Stimulated activated CD8-positive, alpha-beta memory T cell treated with anti-CD3 and anti-CD28 coated beads, Interleukin-7, amount 100 ng/mL, for 1 hour (primary cell): ENCODE measurements at places on chromosomes 16 and 17.
A peak's percentile ranks its signal among the peaks of the same experiment; 100 is the strongest.

DNA sequence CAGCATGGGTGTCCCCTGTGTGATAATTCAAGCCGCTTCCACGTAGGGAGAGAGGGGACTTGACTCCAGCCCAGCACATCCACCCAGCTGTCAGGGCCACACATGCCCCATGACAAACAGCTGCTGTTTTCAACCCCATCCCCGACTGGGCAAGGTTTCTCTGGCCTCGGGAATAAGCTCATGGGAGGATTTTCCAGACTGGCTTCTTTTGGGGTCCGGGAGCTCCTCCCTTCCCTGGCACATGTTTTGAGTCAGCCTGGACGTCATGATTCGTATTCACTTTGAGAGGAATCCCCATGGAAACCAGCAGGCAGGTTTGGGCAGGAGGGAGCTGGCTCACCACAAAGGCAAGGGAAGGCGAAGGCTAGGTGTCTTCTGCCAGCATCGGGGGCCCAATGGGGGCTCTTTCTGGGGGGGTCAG is 156.4 kb downstream of the CMIP start:
- no peak for DNase-seq

DNA sequence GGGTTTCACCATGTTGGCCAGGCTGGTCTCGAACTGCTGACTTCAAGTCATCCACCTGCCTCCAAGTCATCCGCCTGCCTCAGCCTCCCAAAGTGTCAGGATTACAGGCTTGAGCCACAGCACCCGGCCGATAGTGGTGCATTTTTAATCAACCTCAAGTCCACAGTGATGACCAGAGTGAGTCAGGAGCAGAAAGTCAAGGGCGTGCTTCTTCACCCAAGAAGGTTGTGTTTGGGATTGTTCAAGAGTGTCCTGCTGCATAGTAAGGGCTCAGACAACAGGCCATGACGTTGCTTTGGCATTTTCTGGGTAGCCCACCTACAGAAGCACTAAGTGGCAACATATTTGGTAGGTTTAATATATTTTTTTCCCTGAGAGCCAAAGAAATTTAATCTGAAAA is 108.3 kb upstream of the FAM20A start:
- no peak for DNase-seq

DNA sequence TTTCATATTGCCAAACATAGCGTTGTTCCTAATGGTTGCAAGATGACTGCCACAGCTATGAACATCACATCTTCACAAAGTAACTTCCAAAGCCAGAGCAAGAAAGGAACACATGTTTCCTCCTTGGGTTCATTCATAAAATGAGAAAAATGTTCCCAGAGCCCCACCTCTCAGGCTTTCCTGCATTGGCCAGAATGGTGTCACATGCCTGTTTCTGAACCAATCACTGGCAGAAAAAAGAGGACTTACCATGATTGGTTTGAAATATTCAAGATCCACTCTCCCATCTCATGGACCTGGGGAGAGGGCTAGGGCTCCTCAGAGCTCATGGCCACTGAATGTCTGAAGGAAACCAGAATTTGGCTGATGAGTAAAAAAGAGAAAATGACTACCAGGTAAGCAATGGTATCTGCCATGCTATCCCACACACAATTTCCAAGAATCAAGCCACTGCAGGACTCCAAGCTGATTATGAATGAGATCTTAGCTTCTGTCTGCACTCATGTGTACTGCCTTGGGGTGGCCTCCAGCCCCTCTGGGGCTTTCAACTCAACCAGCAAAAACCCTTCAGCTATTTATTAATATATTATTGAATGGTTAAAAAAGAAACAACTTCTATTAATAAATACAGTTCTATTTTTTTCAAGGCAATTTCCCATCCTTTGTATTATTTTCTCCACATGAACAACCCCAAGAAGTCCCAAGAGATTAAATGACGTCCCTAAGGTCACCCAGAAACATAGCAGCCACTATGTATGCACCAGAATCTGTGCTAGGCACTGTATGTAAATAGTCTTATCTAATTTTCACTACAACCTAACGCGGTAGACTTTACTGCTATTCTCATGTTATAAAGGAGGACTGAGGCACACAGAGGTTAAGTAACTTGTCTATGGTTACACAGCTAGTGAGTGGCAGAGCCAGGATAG is 61.4 kb upstream of the TMC5 start:
- DNase-seq: no peak

- no peak for DNase-seq
Observed at GRCh38 chr17:13704333-13704732, 102.6 kb upstream of the HS3ST3A1 start.

DNA sequence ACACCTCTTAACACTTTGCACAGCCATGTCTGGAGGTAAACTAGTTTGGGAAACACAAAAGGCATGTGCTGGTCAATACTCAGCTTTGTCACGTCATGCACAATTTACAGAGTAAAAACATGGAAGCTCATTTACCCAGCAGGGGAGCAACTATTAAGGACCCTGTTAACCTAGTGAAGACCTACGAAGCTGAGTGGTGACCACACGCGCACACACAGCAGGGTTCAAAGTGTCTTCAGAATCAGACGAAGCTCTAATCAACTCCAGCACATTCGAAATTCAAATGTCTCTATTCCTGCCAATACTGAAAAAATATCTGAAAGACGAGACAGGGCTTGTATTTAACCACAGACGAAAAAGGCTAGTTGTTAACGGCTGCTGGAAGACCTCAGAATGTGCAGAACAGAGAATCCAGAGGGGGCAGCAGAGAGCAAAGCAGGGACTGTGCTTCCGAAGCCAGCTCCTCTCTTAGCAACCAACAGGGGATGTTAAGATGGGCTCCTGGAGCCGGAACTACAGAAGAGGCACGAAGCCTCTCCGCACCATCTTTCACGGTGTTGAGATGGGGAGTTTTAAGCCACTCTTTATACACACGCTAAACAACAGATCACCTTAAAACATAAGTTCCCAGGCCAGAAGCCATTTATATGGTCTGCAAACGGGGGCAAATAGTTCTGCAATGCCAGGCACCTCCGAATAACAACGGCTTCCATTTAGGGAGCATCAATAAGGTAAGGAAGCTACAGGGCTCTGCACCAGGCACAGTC is 45.7 kb downstream of the CMTM4 start:
- peak; percentile 41 for DNase-seq

- DNase-seq: no peak
Observed at GRCh38 chr17:11535231-11535630, 63.0 kb upstream of the DNAH9 start.

DNA sequence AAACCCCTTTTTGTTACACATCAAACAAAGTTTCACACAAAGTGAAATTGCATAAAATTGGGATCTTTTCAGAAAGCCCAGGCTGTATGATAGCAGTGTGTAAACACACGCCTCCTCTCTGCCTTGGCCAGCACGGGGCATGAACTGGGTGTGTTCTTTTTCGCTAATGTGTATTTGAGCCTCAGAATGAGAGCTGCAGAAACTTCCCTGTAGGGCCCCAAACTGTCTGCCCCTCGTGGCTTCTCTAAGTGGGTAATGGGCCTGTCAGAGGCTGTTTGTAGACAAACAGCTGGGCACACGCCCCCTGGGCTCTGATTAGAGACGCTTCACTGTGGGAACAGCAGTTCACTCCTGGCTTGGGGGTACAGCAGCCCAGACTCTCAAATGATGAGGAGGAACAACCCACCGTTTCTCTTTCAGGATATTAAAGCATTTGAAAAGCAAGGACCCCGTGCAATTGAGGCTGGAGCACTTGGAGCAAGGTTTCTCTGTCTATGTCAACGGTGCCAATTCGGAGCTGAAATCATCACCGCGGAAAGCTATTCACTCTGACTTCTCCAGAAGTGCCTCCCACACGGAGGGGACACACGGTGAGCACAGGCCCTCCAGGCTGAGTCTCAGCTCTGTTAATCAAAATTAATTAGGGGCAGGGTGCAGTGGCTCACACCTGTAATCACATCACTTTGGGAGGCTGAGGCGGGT is 78.4 kb downstream of the KATNIP start:
- no peak for DNase-seq

- no peak for DNase-seq
Observed at GRCh38 chr17:64572682-64573154, 65.9 kb downstream of the CEP95 start.

DNA sequence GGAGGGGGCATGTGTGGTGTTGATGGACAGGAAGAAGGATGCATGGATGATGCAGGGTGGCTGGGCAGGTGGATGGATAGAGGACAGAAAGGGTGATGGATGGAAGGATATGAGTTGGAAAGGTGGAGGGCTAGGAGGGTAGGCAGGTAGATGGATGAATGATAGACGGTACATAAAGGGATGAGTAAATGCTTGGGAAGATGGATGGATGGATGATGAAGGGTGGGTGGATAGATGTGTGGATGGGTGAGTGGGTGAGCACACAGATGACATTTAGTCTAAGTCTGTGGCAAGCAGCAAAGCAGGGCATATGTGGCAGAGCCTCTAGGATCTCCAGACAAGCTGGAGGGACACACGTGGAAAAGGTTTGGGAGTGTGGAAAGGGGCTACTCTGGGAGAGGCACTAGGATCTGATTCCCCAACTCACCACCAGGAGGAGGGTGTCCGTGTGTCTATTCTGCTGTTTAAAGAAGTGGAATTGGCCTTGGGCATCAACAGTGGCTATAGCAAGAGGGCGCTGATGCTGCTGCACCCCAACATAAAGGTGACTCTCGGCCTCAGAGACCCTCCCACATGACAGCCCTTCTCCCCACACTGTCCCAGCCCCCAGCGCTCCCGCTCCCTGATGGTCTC is 8.2 kb downstream of the PLD2 start:
- no peak for DNase-seq

GRCh38 chr17:78785663-78786057 is 3.6 kb upstream of the CYTH1 start:
- DNase-seq: no peak

DNA sequence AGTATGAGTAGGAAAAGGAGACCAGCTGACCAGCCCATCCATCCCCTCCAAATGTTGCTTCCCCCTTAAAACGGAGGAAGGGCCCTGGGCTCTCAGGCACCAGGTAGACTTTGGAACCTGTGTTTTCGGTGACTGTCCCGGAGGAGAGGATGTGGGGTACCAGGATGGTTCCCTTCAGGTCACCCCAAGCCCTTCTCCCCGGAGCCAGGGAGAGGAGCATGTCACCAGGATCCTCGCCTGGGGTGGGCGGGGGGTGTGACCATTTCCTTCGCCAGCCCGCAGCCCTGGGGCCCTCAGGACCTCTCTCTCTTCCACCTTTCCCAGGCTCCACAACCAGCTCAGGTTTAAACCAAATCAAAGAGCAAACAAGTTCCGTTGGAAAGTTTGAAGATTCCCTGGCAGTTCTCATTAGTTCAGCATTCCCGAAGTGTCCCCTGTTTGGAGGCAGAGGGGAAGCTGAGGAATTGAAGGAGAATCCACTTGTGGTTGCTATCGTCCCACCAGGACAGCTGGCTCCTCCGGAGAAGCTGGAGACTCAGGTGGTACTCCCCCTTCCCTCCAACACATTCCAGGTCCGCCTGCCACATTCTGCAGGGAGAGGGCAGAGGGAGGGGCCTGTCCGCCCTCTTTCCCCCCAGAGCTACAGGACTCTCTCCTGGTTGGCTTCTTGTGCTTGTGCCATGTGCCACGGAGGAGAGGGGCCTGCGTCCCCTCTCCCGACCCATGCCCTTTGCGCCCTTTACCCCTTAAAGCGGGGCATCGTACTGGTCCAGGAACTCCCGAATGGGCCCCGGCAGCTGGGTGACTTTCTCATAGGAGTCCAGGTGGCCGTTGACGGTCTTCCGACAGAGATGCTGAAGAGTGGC is 2.0 kb downstream of the SOCS3 start:
- no peak for DNase-seq

- DNase-seq: no peak
Observed at GRCh38 chr16:14658063-14658462, 25.3 kb downstream of the BFAR start.

GRCh38 chr17:5596421-5596820 is 12.1 kb upstream of the NLRP1 start:
- DNase-seq: no peak

DNA sequence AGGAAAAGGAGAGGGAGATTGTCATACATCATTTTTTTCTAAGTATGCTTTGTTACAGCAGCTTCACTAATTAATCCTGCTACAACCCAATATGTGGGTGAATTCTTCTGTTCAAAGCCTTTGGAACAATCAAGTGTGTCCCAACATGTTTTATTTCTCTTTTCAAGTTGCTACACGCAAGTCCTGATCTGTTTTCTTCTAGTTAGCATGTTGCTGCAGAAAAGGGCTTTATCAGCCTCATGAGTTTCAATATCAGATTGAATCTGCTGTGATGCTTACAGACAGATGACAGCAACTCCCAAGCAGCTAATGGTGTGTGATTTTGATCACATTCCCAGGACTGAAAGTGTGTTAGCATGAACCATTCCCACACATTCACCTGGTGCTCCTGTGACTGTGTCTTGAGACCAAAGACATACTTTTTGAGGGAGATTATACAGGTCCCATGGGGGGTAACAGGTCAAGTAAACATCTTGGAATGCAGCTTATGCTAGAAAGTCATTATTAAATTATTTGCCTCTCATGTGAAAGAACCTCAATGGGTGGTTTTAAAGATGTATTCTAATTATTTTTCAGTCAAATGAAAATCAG is 96.9 kb upstream of the KCNJ16 start:
- DNase-seq: no peak

DNA sequence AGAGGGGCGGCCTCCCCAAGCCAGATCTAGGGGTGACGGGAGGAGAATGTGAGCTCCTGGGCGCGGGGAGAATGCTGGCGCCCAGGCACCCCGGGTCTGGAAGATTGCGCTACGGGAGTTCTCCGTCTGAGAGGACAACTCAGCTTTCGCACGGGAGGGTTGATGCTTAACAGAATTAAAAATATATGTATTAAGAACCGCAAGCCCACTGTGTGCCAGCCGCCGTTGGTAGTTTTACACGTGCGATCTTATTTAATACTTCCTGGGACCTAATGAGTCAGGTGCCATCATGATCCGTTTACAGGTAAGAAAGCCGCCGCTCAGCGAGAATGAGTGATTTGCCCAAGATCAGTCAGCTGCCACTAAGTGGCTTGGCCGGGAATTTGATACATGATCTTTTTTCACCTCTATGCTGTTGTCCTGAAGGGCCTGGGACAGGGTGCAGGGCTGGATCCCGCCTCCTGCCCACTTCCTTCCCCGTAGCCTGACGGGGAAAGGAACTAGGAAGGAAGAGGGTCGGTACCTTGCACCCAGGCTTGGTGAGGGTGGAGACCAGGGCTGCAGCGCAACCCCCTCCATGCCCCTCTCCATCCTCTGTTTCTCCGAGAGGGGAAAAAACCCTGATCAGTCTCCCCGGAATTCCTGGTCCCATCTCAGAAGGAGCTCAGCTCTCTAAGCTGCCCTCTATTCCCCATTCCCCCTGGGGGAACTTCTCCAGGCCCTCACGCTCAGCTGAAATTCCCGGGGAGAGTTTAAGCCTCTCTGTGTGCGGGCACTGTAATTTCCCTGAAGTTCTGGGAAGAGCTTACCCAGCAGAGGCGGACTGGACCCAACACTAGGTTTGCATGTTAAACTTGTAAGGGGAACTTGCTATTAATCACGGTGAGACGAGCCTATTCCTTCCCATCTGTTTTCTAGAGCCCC is 983 bp downstream of the VAT1L start:
- no peak for DNase-seq

DNA sequence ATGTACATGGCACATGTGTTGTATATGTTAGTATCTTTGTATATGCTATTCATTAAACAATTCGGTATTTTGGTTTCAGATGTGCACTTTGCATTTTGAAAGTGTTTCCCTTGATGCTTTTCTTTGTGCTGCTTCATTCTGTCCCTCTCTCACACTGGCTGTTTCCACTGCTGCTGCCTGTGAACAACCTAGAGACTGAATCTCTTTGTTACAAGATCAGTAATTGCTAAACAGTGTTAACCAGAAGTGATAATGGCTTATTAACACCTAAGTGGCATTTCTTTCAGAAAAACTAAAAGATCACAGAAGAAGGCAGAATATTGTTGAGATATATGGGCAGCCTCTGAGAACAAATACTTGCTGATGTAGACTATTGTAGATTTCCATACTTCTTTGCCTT is 84.7 kb downstream of the KIF2B start:
- DNase-seq: no peak
